HuH-7.5 (cell line): ENCODE measurements at places on chromosomes 4 and X.

DNA sequence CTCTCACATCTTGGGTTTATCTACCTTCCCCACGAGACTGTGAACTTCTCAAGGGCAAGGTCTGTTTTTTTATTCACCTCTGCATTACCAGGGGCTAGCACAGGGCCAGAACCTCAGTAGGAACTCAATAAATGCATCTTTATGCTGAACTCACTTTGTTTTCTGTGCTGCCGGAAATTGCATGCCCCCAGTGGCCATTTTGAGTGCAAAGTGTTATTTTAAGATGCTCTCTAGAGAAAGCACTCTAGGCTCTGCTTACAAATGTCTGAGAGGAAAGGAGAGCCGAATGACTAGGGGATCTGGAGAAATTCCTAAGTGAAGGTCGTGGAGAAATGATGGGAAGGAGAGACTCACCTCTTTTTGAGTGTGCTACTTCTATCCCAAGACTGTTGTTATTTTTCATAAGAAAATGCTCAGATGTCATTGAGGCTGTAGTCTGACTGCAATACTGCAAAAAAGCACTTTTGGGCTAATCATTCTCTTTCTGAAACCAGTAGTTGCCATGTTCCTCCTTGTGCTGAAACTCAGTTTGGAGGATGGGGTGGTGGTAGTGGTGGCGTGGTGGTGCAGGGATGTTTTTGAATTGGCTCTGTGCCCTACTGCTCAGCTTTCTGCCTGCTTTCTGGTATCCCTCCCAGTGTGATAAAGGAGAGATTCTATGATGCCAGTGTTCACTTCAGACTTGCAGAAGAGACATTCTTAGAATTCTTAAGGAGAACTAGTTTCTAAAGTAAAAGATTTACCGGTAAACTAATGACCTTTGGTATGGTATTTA is 41.3 kb downstream of the DOCK11 start:
- DNase-seq, result no peak

GRCh38 chrX:41981481-41982013 is 58.2 kb upstream of the CASK start:
- no peak for DNase-seq

DNA sequence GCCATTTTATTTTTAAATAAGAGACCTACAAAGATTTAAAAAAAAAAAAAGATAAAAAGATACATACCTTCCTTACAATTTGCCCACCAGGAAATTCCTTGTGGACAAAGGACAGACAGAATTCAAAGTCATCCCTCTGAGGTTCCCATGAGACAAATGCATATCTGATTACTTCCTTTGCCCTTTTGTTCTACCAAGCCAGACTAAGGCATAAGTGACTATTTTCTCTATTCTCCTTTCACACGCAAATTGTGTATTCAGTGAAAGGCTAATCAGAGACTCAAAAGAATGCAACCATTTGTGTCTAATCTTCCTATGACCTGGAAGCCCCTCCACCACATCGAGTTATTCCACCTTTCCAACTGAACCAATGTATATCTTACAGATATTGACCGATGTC is 691.7 kb downstream of the FAM133A start:
- DNase-seq, result no peak

DNA sequence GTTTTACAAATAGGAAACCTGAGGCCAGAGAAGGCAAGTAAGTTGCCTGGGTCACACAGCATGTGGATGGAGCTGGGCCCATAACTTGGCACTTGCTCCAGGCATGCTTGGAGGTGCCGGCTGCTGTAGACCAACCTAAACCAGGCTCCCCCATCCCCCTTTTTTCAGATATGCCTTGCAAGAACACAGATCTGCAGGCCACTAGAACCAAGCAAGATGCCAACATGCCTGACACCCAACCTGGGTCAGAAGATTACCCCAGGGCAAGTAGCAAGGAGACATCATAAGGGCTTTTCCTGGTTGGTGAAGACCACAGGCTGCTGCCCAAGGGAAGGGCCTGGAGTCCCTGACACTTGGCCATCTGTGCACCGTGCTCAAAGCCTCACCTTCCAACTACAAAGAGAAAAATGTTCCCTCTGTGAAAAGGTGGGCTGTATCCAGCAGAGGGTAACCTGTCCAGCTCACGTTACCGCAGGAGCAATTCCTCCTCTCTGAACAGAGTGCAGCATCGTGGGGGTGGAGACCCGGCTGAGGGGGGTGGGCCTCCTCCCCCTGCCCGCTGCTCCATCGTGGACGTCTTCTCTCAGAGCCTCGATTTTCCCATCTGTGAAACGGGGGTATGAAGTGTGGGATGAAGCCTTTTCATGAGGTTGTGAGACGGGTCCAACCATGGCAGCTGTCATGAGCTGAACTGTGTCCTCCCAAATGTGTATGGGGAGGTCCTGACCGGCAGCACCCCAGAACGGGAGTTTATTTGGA is 23.0 kb downstream of the HMX1 start:
- DNase-seq, result no peak

- no peak for DNase-seq
Measured at GRCh38 chr4:128452415-128452814, 164.8 kb upstream of the PGRMC2 start.

DNA sequence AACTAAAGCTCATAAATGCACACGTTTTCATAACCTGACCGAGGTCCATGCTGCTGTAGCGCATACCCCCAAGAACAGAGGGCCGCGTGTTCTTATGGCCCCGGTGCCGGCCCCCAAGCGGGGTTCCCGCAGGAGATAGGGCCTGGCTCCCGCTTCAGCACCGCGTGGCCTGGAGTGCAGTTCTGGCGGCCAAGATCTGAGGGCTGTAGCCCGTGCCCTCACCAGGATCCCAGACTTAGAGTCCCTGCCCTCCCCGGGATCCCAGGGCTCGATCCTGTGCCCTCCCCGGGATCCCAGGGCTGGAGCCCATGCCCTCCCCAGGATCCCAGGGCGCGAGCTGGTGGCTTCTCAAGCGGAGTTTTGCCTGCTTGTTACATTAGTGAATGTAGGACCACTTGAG is 1.0 kb upstream of the GRPEL1 start:
- DNase-seq, result peak; percentile 39

GRCh38 chr4:55947254-55947882 is 1.4 kb upstream of the CEP135 start:
- DNase-seq, result no peak
